Activated CD8-positive, alpha-beta memory T cell treated with anti-CD3 and anti-CD28 coated beads for 1 hour (primary cell): ENCODE measurements at places on chromosomes 1 and 21.

DNA sequence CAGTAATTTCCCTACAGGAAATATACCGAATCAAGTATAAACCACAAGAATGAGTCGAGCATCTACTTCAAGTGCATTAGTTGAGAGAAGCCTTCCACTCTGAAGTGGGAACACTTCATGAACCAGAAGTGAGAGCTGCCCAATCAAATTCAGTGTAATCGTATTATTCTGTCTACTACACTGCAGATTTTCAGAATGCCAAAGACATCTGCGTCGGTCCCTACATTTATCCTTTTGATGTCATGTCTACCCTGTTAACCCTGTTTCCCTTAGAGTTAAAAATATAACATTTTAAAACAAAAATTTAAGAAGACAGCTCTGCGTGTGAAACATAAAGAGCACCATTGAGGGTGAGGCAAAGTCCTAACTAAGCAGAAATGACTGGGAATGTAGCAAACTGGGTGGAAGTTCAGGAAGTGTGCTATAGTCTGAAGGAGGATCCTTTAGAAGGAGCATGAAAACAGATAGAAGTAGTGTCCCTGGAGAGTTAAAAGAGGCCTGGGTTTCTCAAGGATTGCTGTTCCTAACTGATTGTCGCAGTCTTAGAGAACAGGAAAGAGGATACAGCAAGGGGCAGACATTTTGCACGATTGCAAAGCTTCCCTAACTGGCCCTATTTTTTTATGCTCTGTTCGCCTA, 291.2 kb downstream of the PTPRC start:
- DNase-seq, result no peak

DNA sequence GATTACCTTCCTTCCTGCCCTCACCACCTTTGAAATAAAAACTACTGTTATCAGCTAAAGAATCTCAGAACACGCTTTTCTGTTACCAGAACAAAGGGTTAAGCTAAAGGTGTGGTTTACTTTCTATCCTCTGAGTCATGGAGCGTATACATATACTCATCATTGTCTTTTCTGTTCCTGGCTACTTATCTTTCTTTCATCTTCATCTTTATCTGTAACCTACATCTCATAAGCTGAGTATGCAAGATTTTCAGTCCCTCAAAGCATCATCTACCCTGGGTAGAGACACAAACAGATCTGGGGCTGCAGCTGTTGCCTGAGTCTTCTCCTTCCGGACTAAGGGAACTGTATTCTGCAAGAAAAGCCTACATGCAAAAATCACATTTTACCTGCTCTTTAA, 75.6 kb downstream of the LMO4 start:
- no peak for DNase-seq

GRCh38 chr1:206855859-206856258, 9.6 kb upstream of the IL20 start:
- no peak for DNase-seq

- no peak for DNase-seq
Measured at GRCh38 chr1:53614231-53615021, 124.5 kb downstream of the GLIS1 start.

- DNase-seq, result no peak
Measured at GRCh38 chr1:41582351-41582750, 97.9 kb upstream of the EDN2 start.

DNA sequence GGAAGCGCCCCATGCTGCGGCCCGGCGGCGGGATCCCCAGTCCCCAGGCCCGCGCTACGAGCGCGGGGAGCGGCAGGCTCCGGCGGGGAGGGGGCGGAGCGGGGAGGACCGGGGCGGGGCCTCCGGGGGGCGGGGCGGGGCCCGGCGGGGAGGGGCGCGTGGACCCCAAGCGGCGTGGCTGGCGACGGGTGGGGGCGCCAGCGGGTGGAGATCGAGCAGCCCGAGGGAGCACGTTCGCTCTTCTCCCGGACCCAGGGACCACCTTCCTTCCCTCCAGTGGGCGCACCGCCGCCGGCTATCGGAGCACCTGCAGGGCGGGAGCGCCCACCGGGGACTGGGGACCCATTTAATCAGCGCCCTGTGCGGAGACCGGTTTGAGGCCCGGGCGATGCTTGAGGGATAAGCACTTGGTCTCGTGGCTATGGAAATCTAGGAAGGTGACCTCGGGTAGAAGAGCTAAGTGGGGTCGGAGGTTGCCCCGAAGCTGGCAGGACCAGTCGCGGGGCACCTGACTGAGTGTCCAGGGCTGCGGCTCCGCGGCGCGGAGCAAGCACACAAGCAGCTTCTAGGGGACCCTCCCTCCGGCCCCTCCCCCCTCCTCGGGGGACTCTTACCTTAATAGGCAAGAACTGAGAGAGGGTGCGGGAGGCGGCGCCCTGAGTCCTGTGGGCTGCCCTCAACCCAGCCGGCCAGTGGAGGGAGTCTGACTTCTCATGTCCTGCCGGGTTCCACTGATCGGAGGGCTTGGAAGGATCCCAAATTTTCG, at the start of gene TSPAN2:
TSS of gene TSPAN2 (minus strand) at position 84 of the 766 bp plus-strand sequence. CDS start at position 13, 71 bp downstream.
- peak; percentile 8 for DNase-seq

GRCh38 chr1:210647406-210648333, 319.0 kb downstream of the HHAT start:
- DNase-seq, result no peak

- no peak for DNase-seq
Measured at GRCh38 chr1:80989455-80989854, 811.3 kb upstream of the ADGRL2 start.

GRCh38 chr1:109792056-109792831, 28.5 kb upstream of the EPS8L3 start:
- DNase-seq, result no peak

DNA sequence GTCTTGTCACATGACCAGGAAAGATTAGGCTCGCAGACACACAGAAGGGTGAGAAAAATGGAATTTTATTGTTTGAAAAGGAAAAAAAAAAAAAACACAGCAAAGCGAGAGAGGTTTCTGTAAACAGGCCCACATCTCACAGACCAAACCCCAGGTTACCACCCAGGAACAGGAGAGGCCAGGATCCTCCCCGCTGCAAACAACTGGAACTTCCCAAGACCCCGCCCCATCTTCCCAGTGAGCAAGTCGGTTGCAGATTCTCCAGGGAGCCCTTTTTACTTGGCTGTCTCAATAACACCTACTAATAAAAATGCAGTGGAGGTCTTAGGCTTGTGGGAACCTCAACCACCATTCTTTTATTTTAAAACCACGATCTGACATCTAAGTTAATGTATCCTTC, 84.7 kb upstream of the ETS2 start:
- DNase-seq, result no peak

GRCh38 chr1:229226796-229227195, 44.1 kb upstream of the RAB4A start:
- DNase-seq, result no peak

DNA sequence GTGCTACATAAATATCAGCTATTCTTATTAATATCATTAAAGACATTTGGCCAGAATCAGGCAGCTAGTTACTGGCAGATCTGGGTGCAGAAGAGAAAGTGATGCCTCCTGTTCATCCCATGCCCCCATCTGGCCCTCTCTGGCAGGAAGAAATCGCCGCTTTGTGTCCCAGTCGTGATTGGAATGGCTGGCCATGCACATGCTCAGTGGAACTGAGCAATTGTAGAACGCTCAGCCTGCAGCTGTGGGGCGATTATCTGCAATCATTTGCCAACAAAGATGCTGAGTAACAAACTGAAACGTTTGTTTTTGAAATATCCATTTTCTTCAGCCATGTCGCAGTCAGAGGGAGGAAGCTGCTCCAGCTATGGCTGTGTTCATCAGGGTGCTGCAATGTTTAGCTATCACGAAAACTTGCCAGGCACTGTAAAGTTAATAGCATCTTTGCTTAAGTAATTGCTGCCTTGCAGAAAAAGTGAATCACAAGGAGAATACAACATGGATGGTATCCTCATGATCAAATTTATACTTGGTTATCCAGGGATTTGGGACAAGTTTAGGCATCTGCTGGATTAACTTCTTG, 36.5 kb downstream of the NGF start:
- DNase-seq, result no peak

DNA sequence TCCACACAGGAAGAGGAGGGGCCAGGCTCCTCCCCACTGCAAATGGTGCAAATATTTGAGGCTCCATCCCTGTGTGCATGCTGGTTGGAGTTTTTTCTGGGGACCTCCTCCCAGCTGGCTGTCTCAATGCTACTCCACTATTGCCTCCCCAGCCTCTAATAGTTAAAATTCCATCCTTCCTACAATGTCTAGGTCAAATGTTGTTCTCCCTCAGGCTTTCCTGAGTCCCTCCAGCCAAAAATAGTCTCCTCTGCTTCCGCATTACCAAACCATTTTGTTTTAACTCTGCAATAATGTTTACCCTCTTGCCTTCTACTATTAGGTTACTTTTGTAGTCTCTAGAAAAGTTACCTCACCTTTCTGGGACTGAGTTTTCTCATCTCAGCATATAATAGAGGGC, 29.6 kb upstream of the FMO1 start:
- no peak for DNase-seq

- no peak for DNase-seq
Measured at GRCh38 chr1:151713044-151713443, 3.6 kb downstream of the CELF3 start.

- no peak for DNase-seq
Measured at GRCh38 chr21:45286671-45287437, 841 bp downstream of the POFUT2 start.

GRCh38 chr1:15214527-15214926, 32.5 kb upstream of the FHAD1 start:
- no peak for DNase-seq

GRCh38 chr1:30815556-30815955, 58.0 kb upstream of the LAPTM5 start:
- DNase-seq, result no peak

- no peak for DNase-seq
Measured at GRCh38 chr1:41936107-41936506, 17.4 kb upstream of the HIVEP3 start.

- DNase-seq, result no peak
Measured at GRCh38 chr1:157367091-157367739, 185.1 kb downstream of the FCRL5 start.

DNA sequence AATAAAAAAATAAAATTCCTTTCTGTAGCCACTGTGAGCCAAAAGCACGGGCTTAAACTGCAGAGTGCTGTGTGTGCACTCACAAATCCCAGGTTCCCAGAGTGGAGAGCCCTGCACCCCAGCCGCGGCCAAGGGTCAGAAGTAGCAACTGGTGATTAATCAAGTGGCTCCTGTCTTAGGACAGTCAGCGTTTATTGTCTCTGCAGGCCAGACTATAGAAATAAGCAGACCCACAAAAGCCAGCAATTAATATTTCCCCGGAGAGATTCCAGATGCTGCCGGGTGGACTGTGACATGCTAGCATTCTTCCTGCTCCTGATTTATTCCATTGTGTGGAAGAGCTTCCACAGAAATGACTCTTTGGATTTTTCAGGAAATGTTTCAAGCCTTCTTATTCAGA, 412.2 kb downstream of the KIF26B start:
- DNase-seq, result no peak

DNA sequence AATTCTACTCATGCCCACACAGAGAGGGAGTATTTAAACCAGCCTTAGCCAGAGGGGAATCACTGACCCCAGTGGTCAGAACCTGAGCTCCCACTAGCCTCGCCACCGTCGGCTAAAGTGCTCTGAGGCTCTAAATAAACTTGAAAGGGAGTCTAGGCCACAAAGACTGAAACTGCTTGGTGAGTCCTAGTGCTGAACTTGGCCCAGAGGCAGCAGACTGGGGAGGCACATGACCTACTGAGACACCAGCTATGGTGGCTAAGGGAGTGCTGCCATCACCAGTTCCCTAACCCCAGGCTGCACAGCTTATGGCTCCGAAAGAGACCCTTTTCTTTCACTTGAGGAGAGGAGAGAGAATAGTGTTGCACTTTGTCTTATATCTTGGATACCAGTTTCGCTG, 1542.8 kb downstream of the KCNT2 start:
- DNase-seq, result no peak

DNA sequence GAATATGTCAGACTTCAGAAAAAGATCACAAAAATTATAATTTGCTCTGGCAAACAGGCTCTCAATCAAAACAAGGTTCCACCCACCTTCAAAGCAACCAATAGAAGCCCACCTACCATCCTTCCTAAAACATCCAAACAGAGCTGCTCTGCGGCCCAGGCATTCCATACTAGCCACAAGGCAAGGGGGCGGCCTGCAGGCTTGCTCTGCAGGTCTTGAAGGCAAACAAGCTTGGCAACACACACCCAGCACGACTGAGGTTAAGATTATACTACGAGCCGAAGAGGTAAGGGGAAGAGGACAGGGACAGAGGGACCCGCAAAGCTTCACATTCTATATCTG, 207.3 kb downstream of the SLC45A1 start:
- DNase-seq, result no peak

DNA sequence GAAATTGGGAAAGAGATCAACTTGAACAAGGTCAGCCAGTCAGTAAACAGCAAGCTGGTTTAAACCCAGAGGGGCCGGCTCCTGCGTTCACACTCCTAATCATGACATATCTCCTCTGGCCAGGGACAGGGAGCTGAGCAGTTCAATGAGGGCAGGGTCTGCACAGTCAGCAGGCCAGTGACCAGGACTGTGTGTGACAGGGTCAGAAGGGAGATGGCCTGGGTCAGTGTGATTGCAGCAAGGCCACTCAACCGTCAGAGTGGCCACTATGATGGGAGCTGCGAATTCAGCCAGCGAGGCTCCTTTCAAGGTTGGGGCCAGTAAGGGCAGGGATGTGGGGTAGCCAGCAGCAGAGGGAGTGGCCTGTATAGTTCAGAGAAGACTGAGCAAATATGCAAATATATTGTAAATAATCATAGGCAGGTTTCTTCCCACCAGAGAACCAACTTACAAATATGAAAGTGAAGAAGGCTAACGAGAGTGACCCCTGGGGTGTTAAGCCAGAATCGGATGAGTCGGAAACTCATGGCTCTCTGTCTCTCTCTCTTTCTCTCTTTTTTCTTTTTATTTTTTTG, 20.0 kb downstream of the NOL9 start:
- no peak for DNase-seq

DNA sequence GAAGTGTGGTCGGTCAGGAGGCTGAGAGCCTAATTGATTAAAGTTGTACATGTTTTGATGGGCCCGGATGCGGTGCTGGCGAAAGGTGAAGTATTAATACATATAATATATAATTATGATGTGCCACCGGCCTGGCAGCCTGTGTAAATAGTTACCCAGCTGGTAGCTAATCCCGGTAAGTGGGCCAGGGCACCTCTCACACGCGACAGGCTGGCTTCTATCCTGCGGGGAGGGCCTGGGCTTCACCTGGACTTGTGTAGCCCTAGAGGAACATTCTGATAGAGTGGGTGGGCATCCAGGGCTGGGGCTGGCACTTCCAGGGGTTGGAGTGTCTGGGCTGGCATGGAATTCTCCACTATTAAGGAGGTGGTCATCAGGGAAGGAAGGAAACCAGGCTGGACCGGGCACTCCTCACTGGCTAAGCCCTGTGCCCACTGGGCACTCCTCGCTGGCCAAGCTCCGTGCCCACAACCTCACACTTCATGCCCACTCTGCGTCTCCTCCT, 48.3 kb downstream of the IGSF21 start:
- DNase-seq, result no peak
